Activated naive CD8-positive, alpha-beta T cell treated with anti-CD3 and anti-CD28 coated beads, Interleukin-2, amount 50 U/mL, for 24 hours (primary cell): ENCODE measurements at places on chromosomes 3 and 15.

GRCh38 chr3:177578488-177578887 is 381.2 kb upstream of the TBL1XR1 start:
- no peak for DNase-seq

- peak; percentile 35 for DNase-seq
Measured at GRCh38 chr3:152267831-152268554, 736 bp upstream of the MBNL1 start.

DNA sequence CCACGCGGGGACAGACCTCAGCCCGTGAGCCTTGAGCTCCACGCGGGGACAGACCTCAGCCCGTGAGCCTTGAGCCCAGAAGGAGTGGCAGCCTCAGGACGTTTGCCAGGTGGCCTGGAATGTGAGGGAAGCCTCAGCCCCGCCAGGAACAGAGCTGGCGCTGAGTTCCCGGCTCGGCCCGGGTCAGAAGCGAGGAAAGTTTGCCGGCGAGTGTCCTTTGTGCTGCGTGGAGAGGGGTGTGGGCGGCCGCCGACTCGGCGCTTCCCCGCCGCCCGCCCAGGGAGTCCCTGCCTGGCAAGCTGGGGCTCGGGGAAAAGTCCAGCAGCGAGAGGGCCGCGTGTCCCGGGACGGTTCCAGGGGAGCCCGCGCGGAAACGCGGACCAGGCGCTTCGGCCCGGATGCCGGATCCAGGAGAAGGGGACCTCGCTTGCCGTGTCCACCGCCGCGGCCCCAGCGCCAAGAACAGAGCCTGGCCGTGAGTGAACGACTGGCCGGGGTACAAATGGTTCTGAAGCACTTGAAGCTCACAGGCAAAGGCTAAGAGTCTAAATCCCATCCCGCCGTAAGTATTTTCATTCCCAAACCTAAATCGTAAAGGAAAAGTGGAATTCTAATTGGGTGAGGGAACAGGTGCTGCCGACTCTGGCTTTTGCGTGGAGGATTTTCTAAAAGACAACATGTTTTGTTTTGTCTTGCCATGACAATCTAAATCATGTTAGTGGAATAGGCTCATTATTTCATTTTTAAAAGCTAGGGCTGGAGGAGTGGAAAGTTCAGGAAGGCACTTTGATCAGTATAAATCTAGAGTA is 1.7 kb downstream of the LRRN1 start:
- DNase-seq, result no peak

DNA sequence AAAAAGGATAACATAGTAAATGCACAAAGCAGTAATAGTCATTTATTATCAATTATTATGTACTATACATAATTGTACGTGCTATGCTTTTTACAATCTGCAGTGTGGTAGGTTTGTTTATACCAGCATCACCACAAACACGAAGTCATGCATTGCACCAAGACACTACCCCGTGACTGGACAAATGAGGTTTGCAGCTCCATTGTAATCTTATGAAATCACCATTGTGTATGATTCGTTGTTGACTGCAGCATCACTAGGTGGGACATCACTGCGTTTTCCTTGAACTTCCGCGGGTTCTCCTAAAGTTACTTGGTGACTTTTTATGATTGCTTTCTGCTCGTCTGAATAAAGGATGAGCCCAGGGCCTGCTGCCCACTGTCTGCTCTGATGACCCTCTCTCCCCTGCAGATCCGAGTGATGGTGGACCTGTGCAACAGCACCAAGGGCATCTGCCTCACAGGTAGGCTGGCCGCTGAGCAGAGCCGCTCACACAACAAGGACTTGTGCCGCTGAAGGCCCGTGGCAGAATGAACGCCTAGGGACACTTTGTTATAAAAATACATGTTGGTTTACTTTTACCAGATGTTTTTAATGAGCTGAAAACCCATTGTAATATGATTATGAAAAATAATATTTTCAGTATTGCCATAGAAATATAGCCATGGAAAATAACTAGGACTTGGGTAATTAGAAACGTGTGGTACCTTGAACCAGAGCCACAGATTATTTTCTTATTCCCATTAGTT is 35.8 kb downstream of the GLDN start:
- DNase-seq, result no peak

DNA sequence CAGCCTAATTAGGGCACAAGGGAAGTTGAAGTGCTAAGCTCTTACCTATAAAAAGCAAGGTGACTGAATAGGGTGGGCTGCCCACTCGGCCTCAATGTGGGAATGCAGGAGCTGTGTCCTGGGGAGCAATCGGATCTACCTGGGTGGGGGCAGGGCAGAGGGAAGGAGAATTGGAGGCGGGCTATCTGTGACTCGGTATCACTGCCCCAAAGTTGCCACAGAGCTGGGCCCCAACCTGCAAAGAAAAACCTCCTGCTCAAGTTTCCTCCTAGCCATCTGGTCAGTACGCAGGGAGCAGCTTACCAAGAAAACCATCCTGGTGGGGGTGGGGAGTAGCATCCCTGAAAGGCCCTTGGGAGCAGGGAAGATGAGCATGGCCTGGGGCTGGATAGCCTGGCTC is 10.7 kb downstream of the CIB2 start:
- DNase-seq, result no peak

GRCh38 chr3:13584427-13584891 is 35.5 kb downstream of the FBLN2 start:
- DNase-seq, result no peak

GRCh38 chr15:22241451-22241850 is 161.1 kb downstream of the OR4M2 start:
- DNase-seq, result no peak

DNA sequence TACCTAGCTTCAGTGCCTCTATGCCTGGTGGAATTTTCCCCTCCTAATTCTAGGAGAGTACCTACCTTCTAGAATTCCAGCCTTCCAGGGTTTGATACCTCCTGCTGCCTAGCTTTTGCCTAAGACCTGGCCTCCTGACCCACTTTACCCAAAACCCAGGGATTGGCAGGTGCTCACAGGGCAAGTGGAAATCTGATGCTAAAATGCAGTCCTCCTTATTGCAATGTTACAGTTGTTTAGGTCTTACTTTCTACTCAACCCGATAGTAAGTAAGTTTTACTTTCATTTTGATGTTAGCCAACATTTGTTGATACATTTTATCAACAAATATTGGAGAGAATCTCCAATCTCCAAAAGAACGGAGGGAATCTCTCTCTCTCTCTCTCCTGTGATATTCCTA is 275.9 kb downstream of the DOCK3 start:
- no peak for DNase-seq

GRCh38 chr3:6568999-6569493 is 291.9 kb upstream of the GRM7 start:
- no peak for DNase-seq

GRCh38 chr3:12829886-12830784 is 11.2 kb downstream of the RPL32 start:
- no peak for DNase-seq

GRCh38 chr3:20890111-20890519 is 704.1 kb upstream of the SGO1 start:
- DNase-seq, result no peak

GRCh38 chr3:29871087-29871486 is 590.2 kb downstream of the RBMS3 start:
- DNase-seq, result no peak

- no peak for DNase-seq
Measured at GRCh38 chr3:81864272-81864671, 102.8 kb upstream of the GBE1 start.

- no peak for DNase-seq
Measured at GRCh38 chr3:107085261-107085660, 292.0 kb upstream of the CCDC54 start.

DNA sequence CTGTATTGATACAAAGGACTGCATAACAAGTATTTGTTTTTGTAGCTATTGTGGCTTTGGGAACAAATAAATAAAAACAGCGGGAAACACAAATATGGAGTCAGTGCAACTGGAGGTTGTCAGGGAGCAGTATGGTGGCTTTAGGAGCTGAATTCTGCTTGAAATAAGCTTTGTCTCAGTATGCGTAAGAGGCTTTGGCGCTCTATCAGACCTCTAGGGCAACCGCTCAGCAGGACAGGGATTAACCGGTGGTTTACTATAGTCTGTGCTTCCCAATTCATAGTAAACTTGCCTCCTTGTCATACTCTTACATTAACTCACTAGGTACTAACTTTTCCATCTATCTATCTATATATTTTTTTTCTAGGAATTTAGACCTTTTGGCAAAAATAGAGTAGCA is 104.6 kb downstream of the ZIC1 start:
- DNase-seq, result no peak

DNA sequence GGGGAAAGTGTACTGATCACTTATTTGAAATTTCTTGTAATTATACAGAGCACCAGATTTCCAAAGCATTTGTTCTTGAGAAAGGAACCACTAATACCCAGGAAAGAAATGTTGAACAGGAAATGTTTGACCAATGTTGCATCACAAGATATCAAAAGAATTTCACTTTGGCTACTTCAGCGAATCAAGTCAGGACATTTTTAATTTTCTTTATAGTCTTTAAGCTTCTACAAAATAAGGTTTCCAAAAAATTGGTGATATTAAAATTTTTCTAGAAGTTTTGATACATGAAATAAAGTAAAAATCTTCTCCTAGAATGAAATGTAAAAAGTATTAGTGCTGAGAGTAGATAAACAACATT is 421.9 kb downstream of the MECOM start:
- no peak for DNase-seq

GRCh38 chr3:125054449-125055329 is 1.1 kb downstream of the HEG1 start:
- no peak for DNase-seq

DNA sequence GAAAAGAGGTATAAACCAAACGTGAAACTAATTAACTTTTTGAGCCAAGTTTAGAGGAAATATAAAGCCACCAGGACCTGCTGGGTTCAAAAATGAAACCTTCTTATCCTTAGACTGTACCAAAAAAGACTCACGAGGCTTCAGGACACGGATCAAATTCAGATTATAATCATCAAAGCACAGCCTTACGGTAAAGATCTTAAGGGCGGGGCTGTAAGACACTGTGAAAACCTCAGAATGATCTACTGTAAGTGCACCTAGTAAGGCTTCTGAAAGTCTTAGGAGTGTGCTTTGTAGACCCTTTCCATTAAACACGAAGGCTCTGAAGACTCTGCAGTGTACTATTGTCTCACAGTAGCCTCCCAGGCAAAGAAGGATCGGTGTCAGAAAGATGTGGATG is 26.8 kb downstream of the TARS3 start:
- no peak for DNase-seq

- no peak for DNase-seq
Measured at GRCh38 chr3:157999246-157999645, 107.0 kb downstream of the SHOX2 start.

- DNase-seq, result no peak
Measured at GRCh38 chr3:79886204-79886603, 118.4 kb upstream of the ROBO1 start.

GRCh38 chr15:50652671-50653070 is 33.9 kb downstream of the TRPM7 start:
- no peak for DNase-seq

DNA sequence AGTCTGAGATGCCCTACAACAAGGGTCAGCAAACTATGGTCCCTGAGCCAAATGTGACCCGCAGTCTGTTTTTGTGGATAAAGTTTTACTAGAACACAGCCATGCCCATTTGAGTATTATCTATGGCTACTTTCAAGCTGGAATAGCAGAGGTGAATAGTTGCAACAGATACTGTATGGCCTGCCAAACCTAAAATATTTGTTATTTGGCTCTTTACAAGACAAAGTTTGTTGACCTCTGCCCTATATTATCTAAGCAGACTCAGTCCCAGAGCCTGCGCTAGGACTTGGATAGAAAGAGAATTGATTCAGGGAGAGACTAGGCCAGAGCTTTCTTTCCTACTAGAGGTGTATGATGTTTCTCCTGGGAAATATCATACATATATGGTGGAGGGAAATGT is 81.7 kb upstream of the NMNAT3 start:
- no peak for DNase-seq

DNA sequence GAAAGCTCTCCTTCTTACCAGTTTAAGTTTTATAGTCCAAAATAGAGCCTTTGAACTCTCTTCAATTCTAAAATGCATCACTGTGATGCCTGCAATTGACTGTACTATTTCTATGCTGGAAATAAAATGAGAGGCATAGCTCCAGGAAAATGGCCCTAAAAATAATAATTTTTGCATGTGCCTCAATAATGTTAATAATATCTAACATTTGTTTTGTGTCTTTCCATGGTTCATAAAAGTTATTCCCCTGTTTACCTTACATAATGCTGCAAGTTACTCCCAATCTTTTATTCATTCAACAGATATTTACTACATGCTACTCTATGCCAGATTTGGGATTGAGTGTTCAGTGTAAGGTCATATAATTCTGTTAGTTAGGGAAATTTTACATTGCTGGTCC is 574.0 kb downstream of the RBMS3 start:
- no peak for DNase-seq

DNA sequence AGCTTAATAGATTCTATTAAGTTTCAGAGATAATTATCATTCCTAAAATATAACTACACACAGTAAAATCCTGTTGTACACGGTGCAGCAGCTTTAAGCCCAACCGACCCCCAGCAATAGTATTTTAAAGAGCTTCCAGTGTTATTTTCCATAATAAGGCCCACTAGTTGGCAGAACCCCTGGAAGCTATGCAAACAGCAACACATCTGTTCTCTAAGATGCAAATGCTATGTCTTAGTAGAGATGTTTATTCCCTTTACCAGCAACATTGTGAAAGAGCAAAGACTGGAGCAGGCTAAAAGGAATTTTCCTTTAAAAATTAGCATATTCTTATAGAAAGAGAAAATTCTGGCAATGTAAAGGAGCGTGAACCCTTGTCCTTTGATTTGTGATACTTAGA is 819.7 kb upstream of the ALCAM start:
- DNase-seq, result no peak

- DNase-seq, result no peak
Measured at GRCh38 chr3:74288761-74289160, 325.7 kb downstream of the CNTN3 start.

DNA sequence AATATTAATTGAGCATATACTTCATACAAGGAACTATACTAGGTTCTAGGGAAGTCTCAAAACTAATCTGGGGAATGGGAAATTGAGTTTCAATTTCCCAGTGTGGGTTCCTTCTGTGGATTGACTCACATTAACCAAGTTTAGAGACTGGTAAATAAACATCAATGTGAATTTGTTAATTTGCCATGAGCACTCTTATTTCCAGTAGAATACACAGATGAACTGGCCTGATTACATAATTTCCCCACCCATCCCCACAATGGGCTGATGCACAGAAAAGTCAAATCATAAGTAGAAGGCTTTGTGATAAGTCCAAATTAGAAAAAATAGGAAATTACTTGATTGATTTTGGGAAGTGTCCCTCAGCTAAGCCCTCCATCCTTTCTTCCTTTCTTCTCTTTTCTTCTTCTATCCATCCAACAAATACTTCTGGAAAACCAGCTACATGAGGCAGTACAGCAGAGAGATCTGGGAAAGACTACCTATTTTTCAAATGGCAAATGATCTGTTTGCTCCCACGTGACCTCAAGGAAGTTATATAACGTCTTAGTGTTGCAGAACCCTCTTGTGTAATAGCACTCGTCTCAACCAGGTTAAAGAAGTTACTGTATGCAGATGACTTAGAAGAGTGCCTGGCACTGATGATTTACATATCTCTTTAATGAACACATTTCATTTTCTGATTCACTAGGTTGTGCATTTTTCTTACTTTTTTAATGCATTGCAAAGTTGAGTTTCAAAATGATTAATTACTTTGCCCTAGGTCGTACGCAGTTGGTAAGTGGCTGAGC is 312.3 kb downstream of the SV2B start:
- no peak for DNase-seq
